Dermis blood vessel endothelial cell (primary cell): ENCODE measurements at places on chromosomes 12 and 14. TPM values are rescaled to one million over a fixed set of nuclear protein-coding genes. Genes with fewer than 3 reads are reported as not detected.

The PPFIA2 gene
- not detected in 2 replicates for total RNA-seq

The KCNH5 gene
- not detected in 2 replicates for total RNA-seq

The PLEKHG7 gene
- not detected in 2 replicates for total RNA-seq

The MAP3K9 gene
- total RNA-seq = 0.14 and 0.68 TPM in 2 replicates

The FOXG1 gene
- total RNA-seq = not detected in 2 replicates

The EEA1 gene
- 23.0 and 49.5 TPM in 2 replicates for total RNA-seq

The IFNG-AS1 gene
- not detected in 2 replicates for total RNA-seq

The KCNH3 gene
- 0.09 TPM in 1 of 2 replicates, not detected in the other for total RNA-seq

The VWF gene
- 3,052 and 3,683 TPM in 2 replicates for total RNA-seq

The NAA25 gene
- total RNA-seq = 19.2 and 27.4 TPM in 2 replicates

The CYP46A1 gene
- total RNA-seq = under 0.01 and 0.14 TPM in 2 replicates

The DLGAP5 gene
- total RNA-seq = 11.6 and 78.0 TPM in 2 replicates

The SOAT2 gene
- total RNA-seq = not detected in 2 replicates

The RPS6KL1 gene
- total RNA-seq = 10.4 and 12.4 TPM in 2 replicates

The FGF23 gene
- not detected in 2 replicates for total RNA-seq

The ANKLE2 gene
- total RNA-seq = 51.6 and 61.6 TPM in 2 replicates

The PPP1R1A gene
- 0.17 TPM in 1 of 2 replicates, not detected in the other for total RNA-seq

The KRT2 gene
- total RNA-seq = not detected in 2 replicates

The GRIP1 gene
- 0.05 and 0.17 TPM in 2 replicates for total RNA-seq

The PRIMA1 gene
- total RNA-seq = not detected in 2 replicates

The VRTN gene
- total RNA-seq = not detected in 2 replicates

The SLC7A8 gene
- total RNA-seq = 0.09 TPM in 1 of 2 replicates, not detected in the other

The HOXC12 gene
- not detected in 2 replicates for total RNA-seq

The CACNA1C gene
- total RNA-seq = 0.14 and 1.5 TPM in 2 replicates

The HCAR1 gene
- total RNA-seq = 0.05 TPM in 1 of 2 replicates, not detected in the other

The IL26 gene
- total RNA-seq = not detected in 2 replicates

The KLRC3 gene
- total RNA-seq = not detected in 2 replicates

The RAPGEF3 gene
- total RNA-seq = 52.0 and 106 TPM in 2 replicates

The SYT1 gene
- 9.4 and 9.7 TPM in 2 replicates for total RNA-seq

The PSMB11 gene
- not detected in 2 replicates for total RNA-seq

The RPGRIP1 gene
- 0.33 TPM in 1 of 2 replicates, not detected in the other for total RNA-seq

The AKAP5 gene
- total RNA-seq = 0.47 and 0.68 TPM in 2 replicates

The DDX47 gene
- total RNA-seq = 83.0 and 87.7 TPM in 2 replicates
